Neural progenitor cell (in vitro differentiated cells): ENCODE measurements at places on chromosomes 3 and 15. TPM values are rescaled to one million over a fixed set of nuclear protein-coding genes. Genes with fewer than 3 reads are reported as not detected.

The UCN2 gene
- 0.34 TPM in 1 of 2 replicates, not detected in the other for total RNA-seq

The MYO9A gene
- total RNA-seq: 19.6 and 38.5 TPM in 2 replicates

The ZIC1 gene
- total RNA-seq: 0.56 and 0.84 TPM in 2 replicates

DNA sequence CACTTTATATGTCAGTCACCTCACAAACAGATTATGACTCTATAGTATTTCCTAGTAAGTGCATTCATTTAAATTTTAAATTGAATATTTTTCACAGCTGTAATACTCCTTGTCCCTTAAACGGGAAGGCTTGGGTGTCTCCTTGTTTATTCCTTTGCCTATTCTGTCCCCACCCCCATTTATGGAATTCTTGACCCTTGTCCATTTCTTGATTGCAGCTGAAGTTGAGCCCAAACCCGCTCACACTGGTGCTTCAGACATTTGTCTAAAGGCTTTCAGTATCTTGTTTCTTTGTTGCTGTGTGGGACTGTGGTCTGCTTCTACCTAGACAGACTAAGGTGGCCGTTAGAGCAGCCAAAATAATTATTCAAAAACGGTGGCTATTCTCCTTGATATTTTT, 449.7 kb downstream of the FOXP1 start:
- H3K36me3 ChIP-seq: no peaks in the 10 kb centered on the region
- DNase-seq: no peak
- no peaks in the 10 kb centered on the region for H3K27me3 ChIP-seq
- H3K27ac ChIP-seq: no peak overlapping the region
- no peak overlapping the region for H3K4me3 ChIP-seq

- DNase-seq: no peak
- H3K27ac ChIP-seq: no peak overlapping the region
- no peaks in the 10 kb centered on the region for H3K36me3 ChIP-seq
- H3K4me3 ChIP-seq: no peak overlapping the region
Measured at GRCh38 chr3:71102111-71102983, 481.2 kb downstream of the FOXP1 start.

The TOMM70 gene
- total RNA-seq: 39.5 and 58.5 TPM in 2 replicates

The NMB gene
- 0.24 and 3.7 TPM in 2 replicates for total RNA-seq

The ZDHHC19 gene
- total RNA-seq: not detected in 2 replicates

The SCAANT1 gene
- not detected in 2 replicates for total RNA-seq

The LSAMP gene
- 13.3 and 18.0 TPM in 2 replicates for total RNA-seq

The ITGA11 gene
- total RNA-seq: not detected in 2 replicates
